CD4-positive, alpha-beta T cell (primary cell): ENCODE measurements at places on chromosomes 12 and 14.

DNA sequence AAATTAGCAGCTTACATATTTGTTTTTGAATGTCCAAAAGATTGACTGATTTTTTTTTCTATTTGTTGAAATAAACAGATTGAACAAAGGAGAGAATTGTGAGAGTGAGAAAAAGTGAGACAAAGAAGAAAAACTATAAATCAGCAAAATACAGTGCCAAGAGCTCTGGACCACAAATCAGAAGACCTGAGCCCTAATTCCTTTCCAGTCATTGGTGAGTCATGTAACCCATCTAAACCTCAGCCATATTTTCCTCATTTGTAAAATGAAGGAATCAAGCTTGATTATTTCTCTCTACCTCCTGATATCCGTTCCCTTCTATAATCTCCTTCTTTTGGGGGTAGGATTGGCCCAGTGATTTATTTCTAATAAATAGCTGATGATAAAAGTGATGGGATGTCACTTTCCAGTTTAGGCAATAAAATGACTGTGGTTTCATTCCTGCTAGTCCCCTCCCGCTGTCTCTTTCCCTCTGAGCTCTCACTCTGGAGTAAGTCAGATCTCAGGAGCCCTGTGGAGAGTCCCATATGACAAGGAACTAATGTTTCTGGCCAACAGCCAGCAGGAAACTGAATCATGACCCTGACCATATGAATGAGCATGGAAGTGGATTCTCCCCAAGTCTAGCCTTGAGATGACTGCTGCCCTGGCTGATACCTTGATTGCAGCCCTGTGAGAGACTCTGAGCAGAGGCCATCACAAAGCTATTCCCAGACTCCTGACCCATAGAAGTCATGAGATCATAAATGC is 218.9 kb downstream of the ACSS3 start:
- DNase-seq = no peak

- peak; percentile 30 for DNase-seq
Observed at GRCh38 chr14:49879646-49880204, 13.2 kb upstream of the ARF6 start.

DNA sequence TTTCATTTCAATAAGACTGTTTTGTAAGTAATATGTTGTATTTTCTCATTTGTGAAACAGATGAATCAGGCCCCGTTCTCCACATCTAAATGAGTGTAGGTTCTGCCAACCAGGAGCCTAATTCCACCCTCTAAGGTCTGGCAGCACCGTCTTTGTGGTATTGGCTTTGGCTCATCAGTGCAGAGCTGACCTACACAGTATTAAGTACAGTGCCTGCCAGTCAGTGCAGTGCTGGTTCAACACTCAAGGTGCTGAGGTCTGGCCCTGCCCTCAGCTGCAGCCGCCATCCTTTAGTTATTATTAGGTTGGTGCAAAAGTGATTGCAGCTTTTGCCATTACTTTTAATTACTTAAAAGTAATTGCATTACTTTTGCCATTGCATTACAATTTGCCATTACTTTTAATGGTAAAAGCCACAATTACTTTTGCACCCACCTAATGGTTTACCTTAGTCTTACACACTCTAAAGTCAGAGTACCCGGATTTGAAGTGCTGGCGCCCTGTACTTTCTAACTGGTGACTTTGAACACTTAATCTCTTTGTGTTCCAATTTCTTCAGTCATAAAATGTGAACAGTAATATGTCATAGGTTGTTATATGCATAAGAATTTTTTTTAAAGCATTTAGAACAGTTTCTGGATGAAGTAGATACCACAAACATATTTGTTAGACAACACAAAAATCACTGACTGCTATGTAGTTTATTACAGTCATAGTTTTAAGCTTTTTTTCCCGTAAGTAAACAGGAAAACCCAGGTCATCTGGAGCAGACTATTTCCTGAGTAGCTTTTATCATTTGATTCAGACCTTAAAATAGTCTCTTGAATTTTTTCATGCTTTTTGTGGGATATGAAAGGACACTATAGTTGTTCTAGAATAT is 99.5 kb downstream of the SYNE2 start:
- DNase-seq = no peak

DNA sequence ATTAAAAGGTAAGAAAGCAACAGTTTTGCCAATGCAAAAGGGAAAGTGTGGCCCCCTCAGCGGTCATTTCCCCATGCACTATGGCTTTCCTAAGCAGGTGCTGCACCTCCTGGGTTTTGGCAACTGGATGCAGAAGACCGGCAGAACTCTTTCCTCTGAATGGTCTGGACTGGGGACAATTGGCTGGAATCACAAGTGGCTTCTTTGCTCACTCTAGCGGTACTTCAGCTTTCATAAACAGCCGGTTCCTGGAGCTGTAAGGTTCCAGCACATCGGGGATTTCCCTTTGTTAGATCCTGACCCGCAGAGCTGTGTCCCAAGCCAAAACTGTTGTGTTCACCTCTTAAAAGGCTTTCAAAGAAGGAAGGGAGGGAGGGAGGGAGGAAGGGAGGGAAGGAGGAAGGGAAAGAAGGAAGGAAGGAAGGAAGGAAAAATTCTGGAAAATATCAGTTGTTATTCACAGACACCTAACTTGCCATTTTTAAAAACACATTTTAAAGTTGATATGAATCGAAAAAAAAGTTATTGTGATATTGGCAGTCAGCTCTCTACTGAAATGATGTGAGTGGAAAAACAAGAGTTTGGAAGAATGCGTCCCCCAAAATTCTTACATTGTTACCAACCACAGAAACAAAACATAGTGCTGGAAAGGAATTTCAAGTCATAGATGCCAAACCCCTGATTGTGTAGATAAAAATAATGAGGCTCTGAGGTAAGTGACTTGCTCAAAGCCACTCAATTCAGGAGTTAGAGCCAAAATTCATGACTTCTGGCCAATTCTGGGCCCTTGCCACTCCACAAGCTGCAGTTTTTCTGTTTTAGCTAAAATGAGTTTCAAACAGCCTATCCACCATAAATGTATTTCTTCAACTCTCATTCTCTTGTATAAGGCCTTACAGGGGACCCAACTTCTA is 220.6 kb upstream of the HMGA2 start:
- no peak for DNase-seq

DNA sequence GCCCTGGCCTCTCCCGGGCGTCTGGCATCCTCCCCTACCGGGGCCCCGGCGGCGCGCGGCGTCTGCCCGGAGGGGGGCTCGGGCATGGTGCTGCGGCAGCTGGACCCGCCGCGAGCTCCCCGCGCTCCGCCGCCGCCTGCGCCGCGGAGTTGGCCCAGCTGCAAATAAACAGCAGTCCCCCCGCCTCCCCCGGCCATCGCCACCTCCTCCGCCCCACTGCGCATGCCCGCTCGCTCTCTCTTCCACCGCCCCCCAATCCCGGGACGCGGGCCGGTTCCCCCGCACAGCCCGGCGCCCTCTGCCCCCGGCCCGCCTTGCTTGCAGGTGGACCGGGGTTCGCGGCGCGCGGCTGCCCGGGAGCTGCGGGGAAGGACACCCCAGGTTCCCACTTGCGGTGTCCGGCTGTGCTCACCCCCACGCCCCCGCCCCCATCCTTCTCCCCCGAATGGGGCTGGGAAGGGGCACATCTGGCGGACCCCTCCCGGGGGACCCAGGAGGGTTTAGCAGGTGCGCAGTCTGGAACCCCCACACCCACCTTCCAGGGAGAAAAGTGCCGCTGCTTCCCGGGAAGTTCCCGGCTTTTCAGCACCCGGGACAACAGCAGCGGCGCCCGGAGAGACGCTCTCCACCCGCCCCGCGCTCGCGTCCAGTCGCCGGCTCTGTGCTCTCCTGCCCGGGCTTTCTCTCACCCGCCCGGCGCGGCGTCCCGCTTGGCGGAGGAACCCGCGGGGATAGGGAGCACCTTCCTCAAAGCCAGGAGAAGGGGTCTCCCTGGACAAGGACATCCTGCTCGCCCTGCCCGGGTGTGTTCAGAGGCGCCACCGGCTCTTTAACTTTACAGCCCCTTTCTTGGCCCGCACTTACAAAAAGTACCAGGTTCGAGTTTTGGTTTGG is at the start of gene TMTC1:
Gene TMTC1 (minus strand): TSS at position 170 of the 894 bp plus-strand sequence. CDS start 191 bp downstream, outside the sequence.
- no peak for DNase-seq

DNA sequence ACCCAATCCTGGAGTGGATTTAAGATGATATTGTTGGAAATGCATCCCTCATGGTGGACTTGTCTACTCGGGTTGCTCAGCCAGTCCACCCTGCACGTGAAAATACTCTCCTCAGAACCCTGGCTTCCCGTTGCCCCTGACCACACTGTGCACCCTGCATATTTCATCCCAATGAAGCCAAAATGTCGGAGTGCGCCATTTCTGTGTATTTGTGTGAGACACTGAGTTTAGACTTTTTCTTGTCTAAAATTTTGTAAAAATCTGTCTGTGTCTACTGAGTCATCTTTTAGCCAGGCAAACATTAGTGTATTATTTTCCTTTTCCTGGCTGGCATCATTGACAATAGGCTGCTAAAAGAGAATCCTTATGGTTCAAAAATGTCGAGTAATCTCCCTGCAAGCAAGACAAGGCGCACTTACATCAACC is 485 bp upstream of the PNMA1 start:
- no peak for DNase-seq

- no peak for DNase-seq
Observed at GRCh38 chr14:104777808-104778249, 17.7 kb downstream of the AKT1 start.

- peak; percentile 92 for DNase-seq
Observed at GRCh38 chr12:57740656-57741412, 2.3 kb upstream of the AGAP2 start.

- DNase-seq = no peak
Observed at GRCh38 chr12:68370006-68370590, 37.9 kb upstream of the MDM1 start.

DNA sequence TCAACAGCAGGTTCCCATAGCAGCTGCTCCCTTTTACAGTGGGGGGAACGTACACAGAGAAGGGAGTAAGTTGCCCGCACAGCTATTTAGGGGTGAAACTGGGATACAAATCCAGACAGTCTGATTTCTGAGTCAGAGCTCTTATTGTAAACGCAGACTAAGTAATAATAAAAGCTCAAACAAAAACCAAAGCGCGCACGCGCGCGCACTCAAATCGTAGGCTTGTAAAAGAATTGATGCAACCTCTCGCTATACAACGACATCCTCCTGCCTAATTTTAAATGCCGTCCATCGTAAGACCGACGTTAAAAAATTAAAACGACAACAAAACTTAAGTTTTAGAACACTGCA is 747 bp upstream of the DACT1 start:
- peak; percentile 66 for DNase-seq

GRCh38 chr14:97036086-97036852 is 239.1 kb downstream of the VRK1 start:
- no peak for DNase-seq

GRCh38 chr12:13326076-13326475 is 129.6 kb downstream of the EMP1 start:
- no peak for DNase-seq

GRCh38 chr12:113184098-113184899 is 979 bp downstream of the DDX54 start:
- no peak for DNase-seq

DNA sequence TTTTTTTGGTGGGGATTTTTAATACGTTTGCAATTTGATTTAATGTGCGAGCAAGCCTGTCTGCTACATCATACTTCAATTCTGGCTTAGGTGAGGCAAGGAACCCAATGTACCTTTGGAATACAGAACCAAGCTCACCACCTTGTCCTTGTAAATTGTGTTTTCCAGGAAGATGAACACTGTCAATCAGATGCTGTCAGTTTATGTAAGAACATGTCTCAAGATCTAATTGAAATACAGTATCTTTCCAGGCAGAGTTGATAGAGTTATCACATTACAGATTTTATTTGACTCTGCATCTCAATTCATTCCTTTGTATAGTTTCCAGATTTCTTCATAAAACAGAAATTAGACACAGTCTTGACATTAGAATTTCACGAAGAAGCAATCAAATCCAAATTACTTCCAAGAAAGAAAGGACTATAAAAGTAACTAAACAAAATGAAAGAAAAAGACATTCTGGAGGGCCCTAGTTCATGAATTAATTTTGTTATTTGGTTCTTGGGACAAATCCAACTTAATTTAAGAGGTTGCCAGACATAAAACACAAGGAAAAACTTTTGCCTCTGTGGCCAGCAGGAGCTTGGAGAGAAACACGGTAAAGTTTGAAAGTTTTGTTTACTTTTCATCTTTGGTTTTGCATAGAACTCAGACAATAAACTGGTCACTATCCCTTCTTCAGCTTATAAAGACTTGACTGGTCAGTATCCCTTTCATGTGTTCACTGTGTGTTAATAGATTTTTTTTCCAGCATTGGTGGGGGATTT is 16.4 kb upstream of the MED13L start:
- DNase-seq = no peak

DNA sequence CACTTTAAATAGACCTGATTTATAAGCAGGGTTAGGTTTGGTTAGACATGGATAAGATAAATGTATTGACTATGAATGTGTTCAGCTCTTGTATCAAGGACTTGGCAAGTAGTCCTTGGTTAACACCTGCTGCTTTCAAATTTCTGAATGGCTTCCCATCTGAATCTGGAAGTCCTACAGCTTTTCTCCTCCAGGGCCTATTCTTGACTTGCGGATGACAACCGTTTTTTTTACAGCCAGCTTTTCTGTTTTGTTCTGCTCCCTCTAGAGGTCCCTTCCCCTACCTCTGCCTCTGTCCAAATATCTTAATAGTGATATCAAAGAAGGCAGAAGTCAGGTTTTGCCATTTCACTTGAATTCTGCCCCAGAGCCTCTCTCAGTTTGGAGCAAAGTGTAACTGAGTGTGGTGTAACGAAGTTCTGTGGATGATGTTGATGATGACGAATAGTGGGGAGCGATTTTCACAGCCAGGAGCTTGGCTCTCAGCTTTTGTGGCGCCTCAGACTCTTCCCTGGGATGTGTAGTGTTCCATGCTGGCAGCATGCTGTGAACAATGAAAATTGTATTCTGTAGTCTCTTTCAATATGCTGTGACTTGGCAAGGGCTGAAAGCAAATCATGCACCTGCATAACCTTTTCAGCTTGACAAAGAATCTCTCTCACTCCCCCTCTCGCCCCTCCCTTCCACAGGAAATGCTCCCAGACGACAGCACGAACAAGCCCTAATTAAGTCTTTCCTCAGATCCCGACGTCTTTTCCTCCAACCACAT is 5.0 kb upstream of the SLC4A8 start:
- DNase-seq = no peak

- no peak for DNase-seq
Observed at GRCh38 chr12:28708918-28709371, 440.1 kb upstream of the FAR2 start.

GRCh38 chr12:76786986-76787385 is 23.1 kb downstream of the ZDHHC17 start:
- no peak for DNase-seq

GRCh38 chr12:94175763-94176668 is 27.6 kb downstream of the PLXNC1 start:
- no peak for DNase-seq

- no peak for DNase-seq
Observed at GRCh38 chr12:42804928-42805327, 215.4 kb upstream of the PRICKLE1 start.

DNA sequence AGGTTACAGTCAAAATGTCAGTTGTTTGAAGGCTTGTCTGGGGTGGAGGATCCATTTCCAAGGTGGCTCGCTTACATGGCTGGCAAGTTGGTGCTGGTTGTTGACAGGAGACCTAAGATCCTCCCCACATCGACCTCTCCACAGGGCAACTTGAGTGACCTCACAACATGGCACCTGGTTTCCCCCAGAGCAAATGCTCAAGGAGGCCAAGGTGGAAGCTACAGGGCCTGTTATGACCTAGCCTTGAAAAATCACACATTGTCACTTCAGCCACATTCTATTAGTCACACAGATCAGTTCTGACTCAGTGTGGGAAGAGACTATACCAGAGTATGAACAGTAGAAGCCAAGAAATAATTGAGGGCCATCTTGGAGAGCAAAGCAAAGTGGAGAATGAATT is 11.3 kb upstream of the GNG2 start:
- peak; percentile 24 for DNase-seq

- DNase-seq = no peak
Observed at GRCh38 chr12:49887536-49888401, 15.9 kb downstream of the FAIM2 start.
